ENCODE measurements at places on chromosomes 7 and 10.

GRCh38 chr10:132541129-132541528 is 3.5 kb downstream of the INPP5A start:
- H3K4me1 ChIP-seq, result peaks cover 58% of the 10 kb centered on the region
- no peak for DNase-seq
- no peaks in the 10 kb centered on the region for H3K36me3 ChIP-seq
- no peak overlapping the region for H3K27ac ChIP-seq

GRCh38 chr7:140902303-140902953 is 22.3 kb downstream of the BRAF start:
- H3K36me3 ChIP-seq, result peaks cover 52% of the 10 kb centered on the region
- DNase-seq, result no peak
- peaks cover 9% of the 10 kb centered on the region for H3K4me1 ChIP-seq

GRCh38 chr7:41298409-41298808 is 404.5 kb downstream of the INHBA start:
- DNase-seq, result no peak
- H3K27ac ChIP-seq, result no peak overlapping the region
- H3K36me3 ChIP-seq, result no peaks in the 10 kb centered on the region
- H3K27me3 ChIP-seq, result peaks cover 2% of the 10 kb centered on the region
- H3K4me3 ChIP-seq, result no peak overlapping the region
- no peaks in the 10 kb centered on the region for H3K4me1 ChIP-seq

DNA sequence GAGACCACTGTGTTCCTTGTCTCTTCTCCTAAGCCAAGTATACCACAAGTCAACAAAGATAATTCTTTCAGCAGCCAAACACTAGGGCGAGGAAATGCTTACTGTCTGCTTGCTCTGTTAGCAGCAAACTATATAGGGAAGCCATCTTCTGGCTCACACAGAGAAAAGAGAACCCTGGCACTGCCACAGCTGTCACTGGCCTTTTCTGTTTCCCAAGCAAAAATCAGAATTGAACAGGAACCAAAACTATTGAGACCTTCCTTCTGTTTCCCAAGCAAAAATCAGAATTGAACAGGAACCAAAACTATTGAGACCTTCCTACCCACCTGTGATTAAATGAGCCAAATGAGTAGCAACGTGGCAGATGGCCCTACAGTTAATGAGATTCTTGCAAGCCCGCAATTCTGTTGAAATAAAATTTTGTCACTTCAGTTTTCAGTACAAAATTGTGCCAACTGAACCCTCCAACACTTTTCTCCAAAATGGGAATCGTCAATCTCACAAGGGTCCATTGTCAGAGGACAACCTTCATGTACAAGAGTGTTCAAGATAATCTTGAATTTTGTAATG is 54.5 kb downstream of the LRRTM3 start:
- no peak for DNase-seq
- no peak overlapping the region for H3K27ac ChIP-seq
- H3K4me1 ChIP-seq, result no peaks in the 10 kb centered on the region
- H3K27me3 ChIP-seq, result peaks cover 5% of the 10 kb centered on the region

DNA sequence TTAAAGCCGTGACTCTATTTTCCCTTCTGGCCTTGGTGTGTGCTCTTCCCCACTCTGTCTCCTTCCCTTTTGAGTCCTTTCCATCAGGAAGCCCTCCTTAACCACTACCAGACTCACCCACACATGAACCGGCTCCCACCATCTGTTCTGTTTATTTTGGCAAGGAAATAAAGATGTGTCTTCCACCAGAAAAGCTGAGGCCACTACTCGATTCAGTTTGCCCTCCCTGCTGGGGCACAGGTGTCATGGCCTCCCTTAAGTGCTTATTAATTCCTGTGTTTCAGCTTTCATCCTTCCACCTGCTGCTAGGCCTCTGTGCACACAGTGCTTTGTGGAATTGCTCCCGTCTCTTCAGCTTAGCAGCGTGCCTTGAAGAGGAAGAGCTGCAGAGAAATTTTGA is 16.7 kb downstream of the POR start:
- H3K4me1 ChIP-seq, result peaks cover 6% of the 10 kb centered on the region
- DNase-seq, result no peak
- H3K27me3 ChIP-seq, result peaks cover 2% of the 10 kb centered on the region
- H3K4me3 ChIP-seq, result no peak overlapping the region
- H3K36me3 ChIP-seq, result peaks cover 41% of the 10 kb centered on the region

- no peak overlapping the region for H3K4me3 ChIP-seq
- no peaks in the 10 kb centered on the region for H3K4me1 ChIP-seq
- H3K36me3 ChIP-seq, result no peaks in the 10 kb centered on the region
- peaks cover 11% of the 10 kb centered on the region for H3K27me3 ChIP-seq
Measured at GRCh38 chr10:9911488-9911887, 1106.2 kb upstream of the CELF2 start.

- H3K27me3 ChIP-seq, result peaks cover 4% of the 10 kb centered on the region
- no peak for DNase-seq
- no peaks in the 10 kb centered on the region for H3K36me3 ChIP-seq
- no peak overlapping the region for H3K4me3 ChIP-seq
Measured at GRCh38 chr7:48252995-48253394, 81.7 kb downstream of the ABCA13 start.

DNA sequence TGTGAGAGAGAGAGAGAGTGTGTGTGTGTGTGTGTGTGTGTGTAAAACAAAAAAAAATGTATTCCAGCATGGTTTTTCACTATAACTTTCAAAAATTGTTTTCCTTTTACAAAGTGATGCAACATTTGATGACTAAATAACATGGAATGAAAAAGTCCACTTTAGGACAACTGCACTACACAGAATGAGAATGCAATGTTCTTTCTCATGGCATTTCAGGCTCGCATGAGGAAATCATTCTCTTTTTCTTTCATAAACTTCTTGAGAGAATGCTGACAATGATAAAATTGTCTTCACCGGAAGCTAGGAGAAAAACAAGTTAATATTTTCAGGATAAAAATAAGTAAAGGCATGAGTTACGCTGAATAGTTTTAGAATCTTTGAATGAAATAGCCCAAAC is 53.7 kb downstream of the SLC16A12 start:
- H3K4me1 ChIP-seq, result peaks cover 12% of the 10 kb centered on the region
- DNase-seq, result no peak
- H3K36me3 ChIP-seq, result no peaks in the 10 kb centered on the region
- H3K4me3 ChIP-seq, result no peak overlapping the region
- no peak overlapping the region for H3K27ac ChIP-seq

- no peaks in the 10 kb centered on the region for H3K36me3 ChIP-seq
- no peak for DNase-seq
- no peak overlapping the region for H3K4me3 ChIP-seq
Measured at GRCh38 chr7:71414490-71414889, 282.5 kb downstream of the GALNT17 start.

DNA sequence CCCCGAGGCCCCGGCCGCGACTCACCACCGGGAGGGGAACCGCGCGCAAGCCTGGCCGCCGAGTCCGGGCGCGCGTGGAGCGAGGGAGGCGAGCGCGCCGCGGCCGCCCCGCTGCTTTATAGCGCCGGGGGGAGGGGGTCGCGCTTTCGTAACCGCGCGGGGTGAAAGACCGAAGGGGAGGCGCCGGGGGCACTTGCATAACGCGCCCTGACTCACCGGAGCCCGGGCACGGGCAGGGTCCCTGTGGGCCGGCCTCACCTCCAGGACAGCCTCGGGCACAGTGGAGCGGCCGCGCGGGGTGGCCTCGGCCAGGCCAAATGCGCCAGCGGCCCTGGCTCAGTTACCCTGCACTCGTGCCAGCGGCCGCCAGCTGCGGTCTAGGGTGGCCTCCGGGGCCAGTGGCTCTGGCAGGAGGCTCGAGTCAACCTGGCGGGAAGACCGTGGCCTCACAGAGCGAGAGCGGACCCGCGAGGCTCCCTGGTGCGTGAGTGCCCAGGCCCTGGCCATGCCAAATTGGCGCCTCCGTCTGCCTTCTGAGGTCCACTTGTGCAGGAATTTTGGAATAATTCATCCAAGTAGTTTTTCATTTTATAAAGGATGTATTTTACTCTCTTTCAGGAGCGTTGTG is at the start of gene RBP4:
TSS of gene RBP4 (minus strand) at position 90 of the 628 bp plus-strand sequence. CDS start 207 bp downstream, outside the sequence.
- peaks cover 80% of the 10 kb centered on the region for H3K27me3 ChIP-seq
- H3K4me1 ChIP-seq, result peaks cover 7% of the 10 kb centered on the region
- H3K36me3 ChIP-seq, result no peaks in the 10 kb centered on the region

DNA sequence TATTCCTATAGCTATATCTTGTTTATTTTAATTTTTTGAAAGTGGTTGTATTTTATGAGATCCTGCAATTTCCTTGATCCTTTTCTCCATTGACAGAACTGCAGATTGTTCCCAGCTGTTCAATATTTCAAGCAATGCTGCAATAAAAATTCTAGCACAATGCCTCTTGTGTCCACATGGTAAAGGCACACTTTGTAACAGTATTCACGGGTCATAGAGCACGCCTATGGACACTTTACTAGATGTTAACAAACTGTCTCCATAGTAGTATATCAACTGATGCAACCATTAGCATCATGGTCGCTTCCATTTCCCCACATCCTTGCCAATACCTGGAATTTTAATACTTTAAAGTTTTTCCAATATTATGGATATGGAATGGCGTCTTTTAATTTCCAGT is 123.9 kb upstream of the FZD8 start:
- no peaks in the 10 kb centered on the region for H3K36me3 ChIP-seq
- peaks cover 45% of the 10 kb centered on the region for H3K4me1 ChIP-seq
- H3K4me3 ChIP-seq, result no peak overlapping the region
- H3K27ac ChIP-seq, result no peak overlapping the region
- DNase-seq, result no peak

GRCh38 chr10:69506834-69507713 is 55.8 kb downstream of the TSPAN15 start:
- peaks cover 8% of the 10 kb centered on the region for H3K4me1 ChIP-seq
- peaks cover 36% of the 10 kb centered on the region for H3K27me3 ChIP-seq
- no peaks in the 10 kb centered on the region for H3K36me3 ChIP-seq
- H3K4me3 ChIP-seq, result no peak overlapping the region

DNA sequence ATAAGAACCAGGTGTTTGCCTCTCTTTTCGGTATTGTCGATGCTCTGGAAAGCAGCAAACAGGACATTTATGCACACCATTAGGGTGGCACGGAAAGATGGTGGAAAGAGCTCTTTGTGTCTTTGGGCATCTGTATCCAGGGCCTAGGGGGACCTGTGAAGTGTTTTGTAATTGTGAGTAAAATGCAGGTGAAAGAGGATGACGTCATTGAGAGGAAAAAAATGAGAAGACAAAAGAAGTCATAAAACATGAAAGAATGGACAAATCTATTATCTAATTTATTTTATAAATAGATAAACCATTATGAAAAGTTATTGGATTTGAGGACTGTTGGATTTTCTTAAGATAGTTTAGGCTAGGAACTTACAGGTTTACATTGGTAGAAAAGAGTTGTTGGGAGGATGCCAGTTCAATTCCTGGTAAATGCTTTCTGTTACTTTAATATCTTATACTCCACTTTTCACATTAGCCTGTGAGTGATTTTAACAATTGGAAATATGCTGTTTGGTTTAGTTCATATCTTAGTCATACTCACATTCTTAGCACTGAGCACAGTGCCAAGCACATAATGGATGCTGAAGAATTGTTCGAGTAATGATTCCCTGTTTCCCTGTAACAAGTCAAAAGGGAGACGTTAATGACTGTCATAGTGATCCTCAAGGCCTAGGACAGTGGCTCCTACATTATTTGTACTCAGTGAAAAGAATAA is 62.6 kb downstream of the EXOC4 start:
- H3K27me3 ChIP-seq, result no peaks in the 10 kb centered on the region
- peaks cover 42% of the 10 kb centered on the region for H3K36me3 ChIP-seq
- peaks cover 20% of the 10 kb centered on the region for H3K4me1 ChIP-seq
- no peak overlapping the region for H3K27ac ChIP-seq
- H3K4me3 ChIP-seq, result no peak overlapping the region
- DNase-seq, result no peak

- H3K27me3 ChIP-seq, result peaks cover 10% of the 10 kb centered on the region
- H3K4me3 ChIP-seq, result no peak overlapping the region
- no peaks in the 10 kb centered on the region for H3K36me3 ChIP-seq
- no peak for DNase-seq
Measured at GRCh38 chr10:2111965-2112364, 374.6 kb upstream of the ADARB2 start.

GRCh38 chr7:1233333-1234048 is 819 bp downstream of the UNCX start:
- peaks cover 39% of the 10 kb centered on the region for H3K4me1 ChIP-seq
- peak; percentile 49 for DNase-seq
- H3K36me3 ChIP-seq, result no peaks in the 10 kb centered on the region
- H3K27me3 ChIP-seq, result peaks cover 86% of the 10 kb centered on the region
- H3K27ac ChIP-seq, result no peak overlapping the region

DNA sequence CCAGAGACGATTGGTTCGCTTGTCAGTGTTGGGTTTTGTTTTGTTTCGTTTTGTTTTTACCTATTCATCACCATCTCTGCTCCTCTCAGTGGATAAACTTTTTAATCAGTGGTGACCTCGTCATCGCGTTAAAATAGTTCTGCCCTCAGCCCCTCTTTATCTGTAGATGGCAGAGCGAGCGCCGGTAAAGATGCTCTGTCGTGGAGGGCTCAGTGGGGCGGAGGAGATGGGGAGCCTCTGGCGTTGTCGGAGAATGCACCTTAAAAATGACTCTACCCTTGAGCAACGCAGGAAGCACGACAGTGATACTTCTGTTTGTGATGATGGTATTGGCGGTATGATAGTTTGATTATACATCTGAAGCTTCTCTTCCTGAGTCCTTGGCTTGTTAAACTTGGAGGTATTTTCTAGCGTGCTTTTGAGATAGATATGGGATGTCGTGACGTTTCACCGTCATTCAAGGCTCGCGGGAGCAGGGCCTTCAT is 554 bp downstream of the CSGALNACT2 start:
- H3K4me1 ChIP-seq, result peaks cover 33% of the 10 kb centered on the region
- DNase-seq, result peak; percentile 24
- peaks cover 5% of the 10 kb centered on the region for H3K27me3 ChIP-seq

- H3K36me3 ChIP-seq, result no peaks in the 10 kb centered on the region
- peaks cover 11% of the 10 kb centered on the region for H3K4me1 ChIP-seq
- H3K27ac ChIP-seq, result no peak overlapping the region
- peaks cover 29% of the 10 kb centered on the region for H3K27me3 ChIP-seq
Measured at GRCh38 chr7:152568972-152569371, 107.0 kb downstream of the XRCC2 start.

DNA sequence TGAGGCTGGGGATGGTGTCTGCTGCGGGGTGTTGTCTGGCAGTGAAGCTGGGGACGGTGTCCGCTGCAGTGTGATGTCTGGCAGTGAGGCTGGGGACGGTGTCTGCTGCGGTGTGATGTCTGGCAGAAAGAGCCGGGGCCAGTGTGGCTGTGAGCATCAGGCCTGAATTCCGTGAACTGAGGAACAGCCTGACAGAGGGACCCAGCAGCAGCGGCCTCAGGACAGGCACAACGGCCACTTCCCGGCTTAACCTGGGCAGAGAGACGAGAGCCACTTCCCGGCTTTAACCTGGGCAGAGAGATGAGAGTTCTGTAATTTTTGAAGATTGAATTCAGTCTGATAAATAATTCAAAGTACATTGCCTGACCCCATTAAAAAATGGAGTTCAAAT is 321.2 kb downstream of the PTPRN2 start:
- no peaks in the 10 kb centered on the region for H3K36me3 ChIP-seq
- peaks cover 9% of the 10 kb centered on the region for H3K27me3 ChIP-seq
- H3K27ac ChIP-seq, result no peak overlapping the region
- no peak for DNase-seq
- no peak overlapping the region for H3K4me3 ChIP-seq

All from nephron progenitor cell (in vitro differentiated cells).